Right atrium auricular region (tissue), 2 donors: ENCODE measurements at places on chromosomes 12 and 14. TPM values are rescaled to one million over a fixed set of nuclear protein-coding genes. Genes with fewer than 3 reads are reported as not detected.

DNA sequence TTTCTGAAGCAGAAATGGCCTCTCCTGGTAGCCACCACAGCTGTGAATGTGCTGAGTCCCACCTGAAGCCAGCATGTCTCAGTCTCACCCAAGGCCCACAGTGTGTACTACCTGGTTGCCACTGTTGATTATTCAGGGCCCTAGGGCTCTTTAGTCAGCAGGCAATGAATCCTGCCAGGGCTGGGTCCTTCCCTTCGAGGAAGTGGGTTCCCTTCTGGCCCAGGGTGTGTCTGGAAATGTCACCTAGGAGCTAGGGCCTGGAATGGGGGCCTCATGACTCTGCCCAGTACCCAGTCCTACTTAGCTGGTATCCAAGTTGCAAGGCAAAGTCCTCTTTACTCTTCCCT lies 207.4 kb downstream of the SYNE2 start:
- H3K27ac ChIP-seq, result no peak overlapping the region
- DNase-seq, result no peak
- no peaks in the 10 kb centered on the region for H3K36me3 ChIP-seq
- H3K4me3 ChIP-seq, result no peak overlapping the region

GRCh38 chr12:45915405-45915804 lies 75.0 kb downstream of the SCAF11 start:
- no peak overlapping the region for H3K27ac ChIP-seq
- no peaks in the 10 kb centered on the region for H3K4me1 ChIP-seq
- DNase-seq, result no peak
- H3K4me3 ChIP-seq, result no peak overlapping the region
- peaks cover 12% of the 10 kb centered on the region for H3K36me3 ChIP-seq
- H3K27me3 ChIP-seq, result no peaks in the 10 kb centered on the region

GRCh38 chr12:124864326-124864752 lies 675 bp upstream of the SCARB1 start:
- peak overlapping the region; percentile 73 for H3K27ac ChIP-seq
- no peaks in the 10 kb centered on the region for H3K36me3 ChIP-seq
- H3K4me1 ChIP-seq, result peaks cover 27% of the 10 kb centered on the region
- H3K4me3 ChIP-seq, result no peak overlapping the region

DNA sequence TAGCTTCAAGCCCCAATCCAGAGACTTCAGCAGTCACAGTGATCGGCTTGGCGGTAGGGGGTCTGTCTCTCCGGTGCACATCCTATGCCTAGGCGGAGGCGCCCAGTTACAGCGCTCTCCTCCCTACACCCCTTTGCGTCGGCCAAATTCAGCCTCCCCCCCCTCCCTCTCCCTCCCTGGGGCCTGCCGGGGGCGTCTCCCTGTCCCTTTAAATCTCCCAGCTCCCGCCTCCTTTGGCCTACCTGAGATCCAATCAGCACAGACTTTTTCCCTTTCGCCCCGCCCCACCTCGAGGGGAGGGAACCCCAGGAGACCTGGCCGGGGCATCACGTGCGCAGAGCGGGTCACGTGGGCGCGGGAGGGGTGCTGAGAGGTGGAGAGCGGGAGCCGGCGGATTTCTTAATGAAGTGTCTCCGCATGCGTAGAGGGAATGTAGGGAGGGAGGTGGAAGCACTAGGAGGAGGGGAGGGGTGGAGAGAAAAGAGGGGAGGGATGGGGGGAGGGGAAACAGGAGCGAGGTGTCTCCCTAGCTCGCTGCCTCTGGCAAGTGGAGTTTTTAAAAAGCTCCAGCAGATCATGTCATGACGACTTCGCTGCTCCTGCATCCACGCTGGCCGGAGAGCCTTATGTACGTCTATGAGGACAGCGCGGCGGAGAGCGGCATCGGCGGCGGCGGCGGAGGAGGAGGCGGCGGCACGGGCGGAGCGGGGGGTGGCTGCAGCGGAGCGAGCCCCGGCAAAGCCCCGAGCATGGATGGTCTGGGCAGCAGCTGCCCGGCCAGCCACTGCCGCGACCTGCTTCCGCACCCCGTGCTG lies at the start of gene HOXC13:
Gene HOXC13, plus strand, starts transcription at position 506 of the 815 bp plus-strand sequence. Its CDS starts 76 bp downstream, at position 582.
- H3K4me3 ChIP-seq, result no peak within 1 kb of the TSS
- no peak for DNase-seq
- H3K4me1 ChIP-seq, result peaks cover 27% of the 10 kb centered on the region
- H3K27me3 ChIP-seq, result peaks cover 50% of the 10 kb centered on the region
- H3K36me3 ChIP-seq, result no peaks in the 10 kb centered on the region

DNA sequence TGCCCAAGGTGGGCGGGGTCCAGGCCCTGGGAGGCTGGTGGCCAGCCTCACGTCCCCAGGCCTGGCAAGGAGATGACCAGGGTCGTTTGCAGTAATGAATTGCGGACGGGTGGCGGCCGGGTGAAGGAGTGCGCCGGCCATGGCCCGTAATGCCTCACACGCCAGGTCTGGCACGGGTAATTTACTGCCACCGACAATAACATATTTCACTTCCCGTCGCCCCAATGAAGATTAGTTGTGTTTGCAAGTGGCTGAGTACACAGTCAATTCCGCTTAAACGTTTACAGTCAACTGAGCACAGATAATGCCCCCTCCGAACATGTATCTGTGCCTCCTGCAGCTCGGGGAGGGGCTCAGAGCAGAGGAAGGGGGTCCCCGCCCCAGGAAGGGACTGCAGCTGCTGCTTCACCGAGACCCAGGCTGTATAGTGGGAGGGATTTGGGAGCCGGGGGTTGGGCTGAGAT lies 48.3 kb downstream of the MVK start:
- DNase-seq, result no peak
- no peak overlapping the region for H3K27ac ChIP-seq
- no peaks in the 10 kb centered on the region for H3K4me1 ChIP-seq
- no peak overlapping the region for H3K4me3 ChIP-seq

DNA sequence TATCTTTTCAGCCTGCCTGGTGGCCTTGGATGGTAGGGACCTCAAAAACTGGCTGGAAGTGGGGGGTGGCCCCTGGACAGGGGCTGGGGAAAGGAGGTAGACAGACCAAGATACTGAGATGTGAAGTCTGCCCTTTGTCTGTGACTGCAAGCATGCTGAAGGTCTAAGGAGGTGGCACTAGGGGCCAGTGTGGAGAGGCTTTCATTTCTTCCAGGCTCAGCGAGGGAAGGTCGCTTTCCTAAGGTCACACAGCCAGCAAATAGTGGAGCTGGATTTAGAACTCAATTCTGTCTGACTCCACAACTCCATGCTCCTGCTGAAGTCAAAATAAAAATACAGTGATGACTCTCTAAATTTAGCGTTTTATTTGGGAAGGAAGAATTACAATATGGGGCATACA lies 11.3 kb upstream of the PLBD2 start:
- H3K4me3 ChIP-seq, result no peak overlapping the region
- no peaks in the 10 kb centered on the region for H3K36me3 ChIP-seq
- H3K27me3 ChIP-seq, result no peaks in the 10 kb centered on the region
- H3K27ac ChIP-seq, result no peak overlapping the region
- no peaks in the 10 kb centered on the region for H3K4me1 ChIP-seq
- DNase-seq, result no peak

- no peaks in the 10 kb centered on the region for H3K36me3 ChIP-seq
- no peak overlapping the region for H3K4me3 ChIP-seq
- no peaks in the 10 kb centered on the region for H3K4me1 ChIP-seq
- no peak for DNase-seq
- H3K27ac ChIP-seq, result no peak overlapping the region
Observed at GRCh38 chr12:62098132-62098531, 162.1 kb upstream of the USP15 start.

- DNase-seq, result no peak
- no peak overlapping the region for H3K4me3 ChIP-seq
- no peak overlapping the region for H3K27ac ChIP-seq
- H3K36me3 ChIP-seq, result no peaks in the 10 kb centered on the region
- no peaks in the 10 kb centered on the region for H3K27me3 ChIP-seq
- H3K4me1 ChIP-seq, result no peaks in the 10 kb centered on the region
Observed at GRCh38 chr14:56124327-56124726, 6.1 kb downstream of the PELI2 start.

DNA sequence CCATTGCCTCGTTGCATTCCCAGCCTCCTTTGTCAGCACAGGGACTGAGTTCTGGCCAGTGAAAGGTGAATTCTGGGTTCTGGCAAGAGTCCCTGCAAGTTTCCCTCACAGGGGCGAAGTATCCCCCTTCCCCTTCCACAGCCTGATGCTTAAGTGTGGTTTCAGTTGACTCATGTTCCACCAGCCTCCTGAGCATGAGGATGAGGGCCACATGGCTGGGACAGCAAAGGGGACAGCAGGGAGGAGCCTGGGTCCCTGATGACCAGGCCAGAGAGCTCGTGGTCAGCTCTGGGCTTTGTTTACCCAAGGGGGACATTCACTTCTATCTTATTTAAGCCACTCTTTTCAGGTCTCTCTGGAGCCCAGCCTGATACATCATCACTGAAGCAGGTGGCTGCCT lies 36.5 kb downstream of the CACNA2D4 start:
- no peaks in the 10 kb centered on the region for H3K36me3 ChIP-seq
- DNase-seq, result peak; percentile 47
- H3K27ac ChIP-seq, result no peak overlapping the region
- no peak overlapping the region for H3K4me3 ChIP-seq
- H3K4me1 ChIP-seq, result no peaks in the 10 kb centered on the region
- no peaks in the 10 kb centered on the region for H3K27me3 ChIP-seq

DNA sequence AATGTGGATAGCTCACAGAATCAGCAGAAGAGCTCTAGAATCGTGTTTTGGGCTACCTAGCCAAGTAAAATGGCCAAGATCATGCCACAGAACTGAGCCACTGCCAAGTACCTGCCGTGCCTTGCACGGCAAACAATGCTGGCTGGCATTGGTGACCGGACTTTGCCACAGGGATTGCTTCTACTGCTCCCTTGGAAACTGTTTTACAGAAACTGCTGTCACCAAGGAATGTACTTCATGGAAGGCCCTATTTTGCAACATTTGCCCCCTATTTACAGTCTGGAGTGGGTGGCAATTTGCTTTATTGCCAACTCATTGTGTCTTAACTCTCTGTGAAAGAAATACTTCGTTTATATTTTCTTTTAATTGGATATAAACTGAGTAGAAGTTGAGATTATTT lies 49.0 kb downstream of the BORCS5 start:
- H3K27ac ChIP-seq, result no peak overlapping the region
- H3K4me1 ChIP-seq, result peaks cover 7% of the 10 kb centered on the region
- H3K27me3 ChIP-seq, result no peaks in the 10 kb centered on the region
- H3K36me3 ChIP-seq, result no peaks in the 10 kb centered on the region

DNA sequence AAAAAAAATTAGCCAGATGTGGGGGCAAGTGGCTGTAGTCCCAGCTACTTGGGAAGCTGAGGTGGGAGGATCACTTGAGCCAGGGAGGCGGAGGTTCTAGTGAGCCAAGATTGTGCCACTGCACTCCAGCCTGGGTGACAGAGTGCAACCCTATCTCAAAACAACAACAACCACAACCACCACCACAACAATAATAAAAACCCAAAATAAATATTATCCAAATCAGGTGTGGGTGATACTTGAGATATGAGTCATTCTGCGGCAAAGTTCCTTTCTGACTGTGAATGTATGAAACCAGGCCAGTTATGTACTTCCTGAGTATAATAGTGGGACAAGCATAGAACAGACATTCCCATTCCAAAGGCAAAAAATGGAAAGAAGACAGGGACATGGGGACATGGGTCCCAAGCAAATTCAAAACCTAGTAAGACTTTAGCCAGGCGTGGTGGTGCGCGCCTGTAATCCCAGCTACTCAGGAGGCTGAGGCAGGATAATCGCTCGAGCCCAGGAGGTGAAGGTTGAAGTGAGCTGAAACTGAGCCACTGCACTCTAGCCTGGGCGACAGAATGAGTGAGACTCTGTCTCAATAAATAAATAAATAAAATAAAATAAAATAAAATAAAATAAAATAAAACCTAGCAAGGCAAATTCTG lies 9.7 kb upstream of the ERC1 start:
- no peak overlapping the region for H3K27ac ChIP-seq
- no peak for DNase-seq
- H3K36me3 ChIP-seq, result no peaks in the 10 kb centered on the region
- no peaks in the 10 kb centered on the region for H3K4me1 ChIP-seq
- H3K4me3 ChIP-seq, result no peak overlapping the region
- H3K27me3 ChIP-seq, result no peaks in the 10 kb centered on the region

DNA sequence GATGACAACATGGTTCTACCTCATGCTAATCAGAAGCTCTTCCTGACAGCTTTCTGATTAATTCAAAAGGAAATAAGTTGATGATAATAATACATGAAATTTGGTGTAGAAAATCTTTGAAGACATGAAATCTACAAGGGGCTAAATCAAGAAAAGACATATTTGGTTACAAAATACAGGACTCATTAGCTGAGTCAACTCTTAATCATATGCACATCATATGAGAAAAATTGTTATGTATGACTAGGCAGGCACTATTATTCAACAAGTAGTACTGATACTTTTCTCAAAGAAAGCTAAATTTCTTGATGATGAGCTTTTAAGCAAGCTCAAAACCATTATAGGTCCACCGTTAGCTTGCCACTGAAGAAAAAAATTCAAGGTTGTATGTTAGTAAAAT lies 7.1 kb downstream of the ABCC9 start:
- no peak for DNase-seq
- no peak overlapping the region for H3K27ac ChIP-seq
- no peak overlapping the region for H3K4me3 ChIP-seq

- no peaks in the 10 kb centered on the region for H3K4me1 ChIP-seq
- H3K27ac ChIP-seq, result peak overlapping the region; percentile 64
- H3K27me3 ChIP-seq, result no peaks in the 10 kb centered on the region
- no peak for DNase-seq
Observed at GRCh38 chr14:61598980-61599379, 96.3 kb upstream of the HIF1A start.

GRCh38 chr12:53890081-53890480 lies 48.5 kb upstream of the HOXC13 start:
- H3K4me1 ChIP-seq, result no peaks in the 10 kb centered on the region
- no peaks in the 10 kb centered on the region for H3K36me3 ChIP-seq
- no peaks in the 10 kb centered on the region for H3K27me3 ChIP-seq
- no peak for DNase-seq
- no peak overlapping the region for H3K27ac ChIP-seq

GRCh38 chr12:26239122-26239851 lies 43.9 kb downstream of the SSPN start:
- no peaks in the 10 kb centered on the region for H3K27me3 ChIP-seq
- H3K27ac ChIP-seq, result peak overlapping the region; percentile 41
- peak; percentile 89 for DNase-seq
- no peaks in the 10 kb centered on the region for H3K4me1 ChIP-seq
- no peaks in the 10 kb centered on the region for H3K36me3 ChIP-seq

GRCh38 chr14:65928995-65929394 lies 516.5 kb downstream of the FUT8 start:
- no peaks in the 10 kb centered on the region for H3K36me3 ChIP-seq
- H3K4me3 ChIP-seq, result no peak overlapping the region
- H3K27ac ChIP-seq, result no peak overlapping the region
- no peaks in the 10 kb centered on the region for H3K27me3 ChIP-seq
- no peak for DNase-seq
- no peaks in the 10 kb centered on the region for H3K4me1 ChIP-seq

Gene PIWIL1
- total RNA-seq, result not detected

Gene ANO2
- 9.3 TPM for total RNA-seq

Gene FAM186B
- 0.28 TPM for total RNA-seq

Gene KLRC3
- total RNA-seq, result not detected

Gene SIX6
- not detected for total RNA-seq

Gene ALKBH1
- total RNA-seq, result 11.1 TPM

Gene TAS2R7
- total RNA-seq, result not detected

Gene TOMM20L
- total RNA-seq, result not detected

Gene CMTM5
- total RNA-seq, result not detected
